Aorta (tissue), 5 donors: ENCODE measurements at places on chromosomes 11 and 22. TPM values are rescaled to one million over a fixed set of nuclear protein-coding genes. Genes with fewer than 3 reads are reported as not detected.

DNA sequence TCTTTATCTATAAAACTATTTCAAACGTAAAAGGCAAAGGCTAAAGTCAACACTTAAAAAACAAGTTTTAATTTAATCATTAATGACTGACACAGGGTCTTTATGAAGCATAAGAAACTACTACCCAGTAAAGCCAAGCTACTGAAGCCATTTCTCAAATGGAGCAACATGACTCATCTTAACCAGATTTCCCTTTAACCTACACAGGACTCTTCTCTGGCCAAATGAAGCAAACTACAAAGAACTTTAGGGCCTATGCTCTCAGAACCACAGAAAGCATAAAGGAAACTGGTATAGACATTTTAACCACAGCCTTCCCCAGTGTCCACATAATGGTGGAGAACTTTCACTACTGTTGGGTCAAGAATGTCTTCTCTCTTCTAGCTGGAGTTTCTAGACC lies 34.7 kb downstream of the ALG9 start:
- DNase-seq: no peak

GRCh38 chr22:37672206-37672919 lies 3.1 kb upstream of the LGALS1 start:
- no peak for DNase-seq

- DNase-seq: peak; percentile 77
Measured at GRCh38 chr11:76598426-76598839, 72.1 kb downstream of the LRRC32 start.

DNA sequence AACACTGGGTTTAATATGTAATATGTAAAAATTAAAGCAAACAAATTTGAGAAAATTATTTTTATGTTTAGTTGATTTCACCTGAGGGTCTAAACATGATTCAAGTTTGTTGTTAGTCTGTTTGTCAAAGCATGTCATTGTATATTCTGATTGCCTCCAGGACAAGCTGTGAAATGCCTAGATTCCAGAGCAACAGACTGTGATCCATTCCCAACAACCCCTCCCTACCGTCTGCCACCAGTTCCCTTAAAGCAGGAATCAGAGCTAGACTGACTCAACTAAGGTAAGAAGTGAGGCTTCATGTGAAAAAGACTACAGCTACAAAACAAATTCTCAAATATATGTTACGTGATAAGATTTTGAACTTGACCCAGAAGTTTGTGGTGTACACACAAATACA lies 304.2 kb downstream of the RAB38 start:
- no peak for DNase-seq

- no peak for DNase-seq
Measured at GRCh38 chr22:19892925-19893324, 38.3 kb upstream of the GNB1L start.

DNA sequence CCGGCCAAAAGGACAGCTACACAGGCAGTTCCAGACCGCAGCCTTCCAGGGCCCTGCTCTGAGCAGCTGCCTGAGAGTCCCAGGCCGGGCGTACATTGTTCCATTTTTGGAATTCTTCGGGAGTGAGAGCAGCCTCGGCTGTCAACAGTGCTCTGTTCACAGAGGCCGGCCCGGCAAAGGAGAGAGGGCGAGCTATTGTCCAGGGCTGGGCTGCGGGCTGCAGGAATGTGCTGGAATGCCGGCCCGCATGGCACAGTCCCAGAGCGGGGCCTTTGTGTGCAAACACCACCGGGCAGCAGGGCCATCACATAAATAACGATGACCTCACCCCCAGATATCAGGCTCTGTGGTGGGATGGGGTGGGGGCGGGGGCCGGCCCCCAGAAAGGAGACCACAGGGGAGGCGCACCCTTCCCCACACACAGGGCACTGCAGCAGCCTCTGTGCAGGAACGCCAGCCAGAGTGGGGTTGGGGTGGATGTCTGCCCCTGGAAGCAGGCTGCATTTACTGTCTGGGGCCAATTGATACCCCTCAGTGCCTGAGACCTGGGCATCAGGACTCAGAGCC lies 15.8 kb downstream of the LINC01488 start:
- DNase-seq: peak; percentile 87

The OMP gene
- not detected for polyA plus RNA-seq

DNA sequence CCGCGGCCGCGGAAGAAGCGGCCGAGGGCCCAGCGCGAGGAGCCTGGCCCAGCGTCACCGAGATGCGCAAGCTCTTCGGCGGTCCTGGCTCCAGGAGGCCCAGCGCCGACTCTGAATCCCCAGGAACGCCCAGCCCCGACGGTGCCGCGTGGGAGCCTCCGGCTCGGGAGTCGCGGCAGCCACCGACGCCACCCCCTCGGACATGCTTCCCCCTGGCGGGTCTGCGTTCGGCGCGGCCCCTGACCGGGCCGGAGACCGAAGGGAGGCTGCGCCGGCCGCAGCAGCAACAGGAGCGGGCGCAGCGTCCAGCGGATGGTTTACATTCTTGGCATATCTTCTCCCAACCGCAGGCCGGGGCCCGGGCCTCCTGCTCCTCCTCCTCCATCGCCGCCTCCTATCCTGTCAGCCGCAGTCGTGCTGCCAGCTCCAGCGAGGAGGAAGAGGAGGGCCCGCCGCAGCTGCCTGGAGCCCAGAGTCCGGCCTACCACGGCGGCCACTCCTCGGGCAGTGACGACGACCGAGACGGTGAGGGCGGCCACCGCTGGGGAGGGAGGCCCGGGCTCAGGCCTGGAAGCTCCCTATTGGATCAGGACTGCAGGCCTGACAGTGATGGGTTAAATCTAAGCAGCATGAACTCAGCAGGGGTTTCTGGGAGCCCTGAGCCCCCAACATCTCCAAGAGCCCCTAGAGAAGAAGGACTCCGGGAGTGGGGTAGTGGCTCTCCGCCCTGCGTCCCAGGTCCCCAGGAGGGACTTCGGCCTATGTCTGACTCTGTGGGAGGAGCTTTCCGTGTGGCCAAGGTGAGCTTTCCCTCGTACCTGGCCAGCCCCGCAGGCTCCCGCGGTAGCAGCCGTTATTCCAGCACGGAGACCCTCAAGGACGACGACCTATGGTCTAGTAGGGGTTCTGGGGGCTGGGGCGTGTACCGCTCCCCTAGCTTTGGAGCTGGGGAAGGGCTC lies 1.2 kb downstream of the ARHGEF17 start:
- DNase-seq: peak; percentile 96

The CXCR5 gene
- polyA plus RNA-seq: 0.69 TPM

DNA sequence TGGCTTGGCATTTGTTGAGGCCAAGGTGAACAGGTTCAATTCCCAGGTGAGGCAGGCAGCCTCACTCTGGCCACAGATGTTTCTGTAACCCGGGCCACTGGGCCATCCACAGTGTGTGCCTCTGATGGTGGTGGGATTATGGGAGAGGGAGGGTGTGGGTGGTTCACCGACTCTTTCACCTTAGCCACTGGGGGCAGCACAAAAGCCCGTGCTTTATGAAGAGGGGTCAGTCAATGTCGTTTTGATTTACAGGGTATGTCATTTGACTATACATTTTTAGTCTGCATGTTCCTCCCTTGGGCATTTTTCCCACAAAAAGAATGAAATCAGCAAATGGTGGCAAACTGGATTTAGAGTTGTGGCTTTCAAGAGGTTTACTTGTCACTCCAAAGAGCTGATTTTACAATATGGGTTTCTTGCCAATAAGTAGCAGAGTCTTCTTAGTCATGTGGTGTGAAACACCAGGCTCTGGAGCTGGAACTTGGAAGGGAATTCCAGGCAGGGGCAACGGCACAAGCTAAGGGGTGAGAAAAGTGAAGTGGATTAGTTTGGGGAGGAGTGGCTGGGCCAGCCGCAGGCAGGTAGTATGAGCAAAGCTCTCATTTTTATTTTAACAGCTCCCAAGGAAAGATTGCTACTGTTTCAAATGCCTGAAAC lies 217.8 kb upstream of the ZBED5 start:
- DNase-seq: no peak

GRCh38 chr22:30025221-30025620 lies 55.0 kb upstream of the HORMAD2 start:
- no peak for DNase-seq

DNA sequence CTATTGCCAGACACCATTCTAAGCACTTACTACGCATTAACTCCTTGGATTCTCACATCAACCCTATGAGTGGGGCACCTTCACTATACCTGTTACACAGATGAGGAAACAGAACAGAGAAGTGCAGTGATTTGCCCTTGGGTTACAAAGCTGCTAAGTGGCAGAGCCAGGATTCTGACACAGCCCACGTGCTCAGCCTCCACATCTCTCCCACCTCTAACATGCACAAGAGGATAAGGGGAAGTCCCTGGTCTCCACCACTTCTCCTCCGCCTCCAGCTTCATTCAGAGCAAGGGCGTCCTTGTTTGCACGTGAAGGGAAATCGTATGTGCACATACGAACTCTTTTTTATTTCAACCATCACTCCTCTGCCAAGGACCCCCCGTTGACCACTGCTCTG lies 53.7 kb downstream of the CDON start:
- DNase-seq: no peak

The CABP4 gene
- 0.33 TPM for polyA plus RNA-seq

The PIH1D2 gene
- 1.0 TPM for polyA plus RNA-seq

DNA sequence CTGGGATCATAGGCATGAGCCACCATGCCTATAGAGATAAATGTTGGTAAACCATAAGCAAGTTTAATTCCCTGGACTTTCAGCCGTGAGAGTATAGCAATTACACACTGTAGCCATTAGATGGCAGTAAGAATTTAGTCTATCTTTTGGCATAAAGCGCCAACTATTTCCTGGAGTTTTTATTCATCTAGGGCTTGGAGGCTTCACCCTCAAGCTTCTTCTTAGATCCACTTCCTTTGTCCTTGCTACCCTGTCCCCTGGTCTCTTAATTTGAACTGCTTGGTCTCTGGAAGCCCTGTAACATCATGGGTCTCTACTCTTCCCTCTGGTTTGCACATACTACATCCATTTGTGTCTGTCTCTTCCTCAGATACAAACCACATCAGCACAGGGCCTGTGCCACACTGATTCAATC lies 38.2 kb downstream of the OR10A6 start:
- no peak for DNase-seq

The SNX19 gene
- 17.5 TPM for polyA plus RNA-seq

- no peak for DNase-seq
Measured at GRCh38 chr11:14522801-14523200, 2.6 kb upstream of the PSMA1 start.

GRCh38 chr22:22717664-22718063 lies 73.2 kb downstream of the GGTLC2 start:
- no peak for DNase-seq

The XNDC1N gene
- 4.7 TPM for polyA plus RNA-seq

GRCh38 chr11:61329871-61330270 lies 3.0 kb downstream of the DDB1 start:
- DNase-seq: no peak

GRCh38 chr11:125224391-125225021 lies 60.0 kb downstream of the PKNOX2 start:
- peak; percentile 76 for DNase-seq

DNA sequence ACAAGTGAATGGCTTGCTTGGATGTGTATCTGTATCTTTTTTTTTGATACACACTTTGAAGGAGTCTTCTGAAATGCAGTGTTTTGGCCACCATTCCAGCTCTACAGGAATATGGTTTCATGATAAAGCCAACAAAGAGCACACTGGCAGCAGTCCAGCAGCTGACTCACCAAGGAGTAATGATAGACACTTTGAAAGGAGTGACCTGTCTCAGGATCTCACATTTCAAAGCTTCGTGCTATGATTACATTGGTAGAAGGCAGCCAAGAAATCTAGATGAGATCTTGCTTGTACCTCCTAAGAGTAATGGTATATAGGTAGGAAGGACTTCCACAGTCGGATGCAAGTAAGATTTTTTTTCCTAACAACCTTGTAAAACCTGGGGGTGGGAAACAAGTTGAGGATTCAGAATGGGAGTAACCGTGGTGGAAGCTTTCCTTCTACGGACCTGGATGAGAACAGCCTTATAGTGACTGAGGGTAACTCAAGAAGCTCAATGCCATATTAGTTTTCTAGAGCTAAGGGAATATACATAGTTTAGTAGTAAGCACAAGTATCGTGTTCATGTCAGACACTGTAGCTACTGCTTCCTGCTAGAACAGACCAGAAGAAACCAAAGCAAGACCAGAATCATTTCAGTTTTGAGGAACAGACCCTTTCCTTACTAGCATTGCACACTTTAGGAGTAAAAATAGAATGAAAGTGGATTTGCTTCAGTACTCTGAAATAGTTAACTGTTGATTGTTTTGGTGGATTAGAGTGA lies 25.0 kb downstream of the MTMR3 start:
- DNase-seq: peak; percentile 91

- DNase-seq: no peak
Measured at GRCh38 chr11:61777234-61778090, 14.9 kb downstream of the TMEM258 start.

GRCh38 chr11:80748207-80748925 lies 1307.5 kb upstream of the TENM4 start:
- no peak for DNase-seq

GRCh38 chr11:58628446-58628845 lies 6.0 kb downstream of the CNTF start:
- no peak for DNase-seq

DNA sequence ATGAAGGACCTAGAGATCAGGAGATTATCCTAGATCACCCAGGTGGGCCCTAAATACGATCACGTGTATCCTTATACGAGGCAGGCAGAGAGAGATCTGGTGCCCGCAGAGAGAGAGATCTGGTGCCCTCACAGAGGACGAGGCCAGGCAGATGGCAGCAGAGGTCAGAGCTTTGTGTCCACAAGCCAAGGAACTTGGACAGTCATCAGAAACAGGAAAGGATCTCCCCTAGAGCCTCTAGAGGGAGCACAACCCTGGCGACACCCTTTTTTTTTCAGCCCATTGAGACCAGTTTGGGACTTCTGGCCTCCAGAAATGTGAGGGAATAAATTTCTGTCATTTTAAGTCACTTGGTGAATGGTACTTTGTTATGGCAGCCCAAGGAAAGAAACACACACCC lies 25.5 kb upstream of the TIMP3 start:
- DNase-seq: no peak

The CYB5R2 gene
- 20.0 TPM for polyA plus RNA-seq

The ABTB2 gene
- polyA plus RNA-seq: 2.9 TPM

GRCh38 chr11:10305262-10305963 lies 540 bp downstream of the ADM start:
- peak; percentile 66 for DNase-seq

The MMP27 gene
- polyA plus RNA-seq: not detected

DNA sequence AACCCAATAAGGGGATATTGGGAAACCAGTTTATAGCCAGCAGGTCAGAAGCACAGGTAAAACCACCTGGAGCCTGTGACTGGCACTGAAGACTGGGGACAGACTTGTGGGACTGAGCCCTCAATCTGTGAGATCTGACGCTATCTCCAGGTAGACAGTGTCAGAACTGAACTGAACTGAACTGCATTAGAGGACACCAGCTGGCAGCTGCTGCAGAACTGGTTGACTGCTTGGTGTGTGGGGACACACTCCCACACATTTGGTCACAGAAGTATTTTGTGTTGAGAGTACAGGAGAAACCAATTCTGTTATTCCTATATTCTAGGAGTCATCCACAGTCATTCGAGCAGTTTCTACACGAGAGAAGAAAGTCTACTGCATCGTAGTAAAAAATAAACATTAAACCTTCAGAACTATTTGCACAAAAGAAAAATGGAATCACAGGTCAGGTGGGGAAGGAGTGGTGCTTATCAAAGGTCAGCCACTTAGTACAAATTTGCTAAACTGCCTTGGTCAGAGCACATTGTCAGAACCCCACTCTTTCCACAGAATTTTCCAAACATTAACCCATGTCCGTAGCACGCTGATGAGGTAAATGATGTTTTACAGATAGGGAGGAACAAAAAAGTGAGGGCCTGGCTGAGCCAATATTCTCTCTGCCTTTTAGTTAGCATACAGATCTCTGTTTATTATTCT lies 77.2 kb downstream of the SIK3 start:
- no peak for DNase-seq

The NEAT1 gene
- 1,307 TPM for polyA plus RNA-seq

The TEAD1 gene
- polyA plus RNA-seq: 10.8 TPM
